ENCODE measurements at places on chromosomes 3 and 15.

DNA sequence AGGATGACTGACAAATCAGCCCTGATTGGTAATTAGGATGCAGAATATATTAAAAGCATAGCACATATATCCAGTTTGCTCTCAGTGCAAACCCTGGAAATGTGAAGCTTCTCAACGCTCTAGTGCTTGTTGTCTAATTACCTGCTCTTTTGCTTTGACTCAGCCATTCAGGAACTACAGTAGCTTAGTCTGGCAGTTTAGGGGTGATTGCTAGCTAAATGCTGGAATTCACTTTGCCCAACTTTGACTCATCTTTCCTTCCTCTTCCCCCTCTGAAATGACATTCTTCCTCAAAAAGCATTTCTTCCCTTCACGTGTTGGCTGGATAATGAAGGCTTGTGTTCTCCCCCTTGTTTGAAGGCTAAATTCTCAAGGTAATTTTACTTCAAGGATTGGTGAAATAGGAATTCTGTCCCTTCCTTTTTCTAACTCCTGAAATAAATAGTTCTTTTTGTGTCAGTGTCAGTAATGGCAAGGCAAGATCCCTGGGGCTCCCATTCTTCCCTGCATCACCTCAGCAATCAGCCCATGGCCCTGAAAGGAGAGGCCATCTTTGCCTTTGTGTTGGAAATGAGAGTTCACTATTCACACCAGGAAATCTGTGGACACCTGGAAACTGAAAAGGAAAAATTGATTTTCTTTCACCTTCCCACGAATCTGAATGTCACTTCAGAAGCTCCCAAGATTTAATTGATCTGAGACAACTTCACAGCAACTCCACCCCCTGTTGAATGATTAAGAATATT, 103.6 kb downstream of the ECT2 start:
- DNase-seq, result no peak

DNA sequence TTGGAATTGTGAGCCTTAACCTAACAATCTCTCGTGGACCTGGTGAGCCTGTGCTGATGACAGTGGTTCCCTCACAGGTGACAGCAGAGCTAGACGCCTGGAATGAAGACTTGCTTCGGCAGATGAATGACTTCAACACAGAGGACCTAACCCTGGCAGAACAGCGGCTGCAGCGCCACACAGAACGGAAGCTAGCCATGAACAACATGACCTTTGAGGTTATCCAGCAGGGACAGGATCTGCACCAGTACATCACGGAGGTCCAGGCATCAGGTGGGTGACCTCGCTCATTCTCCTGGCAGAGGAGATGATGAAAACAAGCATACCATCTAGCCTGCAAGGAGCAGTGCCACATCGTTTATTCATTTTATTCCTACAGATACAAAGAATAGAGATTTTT, 316.9 kb upstream of the UMPS start:
- no peak for DNase-seq

- DNase-seq, result no peak
Measured at GRCh38 chr15:77831986-77832385, 199.3 kb upstream of the LINGO1 start.

GRCh38 chr3:23667536-23668429, 138.0 kb upstream of the UBE2E1 start:
- DNase-seq, result peak; percentile 40

DNA sequence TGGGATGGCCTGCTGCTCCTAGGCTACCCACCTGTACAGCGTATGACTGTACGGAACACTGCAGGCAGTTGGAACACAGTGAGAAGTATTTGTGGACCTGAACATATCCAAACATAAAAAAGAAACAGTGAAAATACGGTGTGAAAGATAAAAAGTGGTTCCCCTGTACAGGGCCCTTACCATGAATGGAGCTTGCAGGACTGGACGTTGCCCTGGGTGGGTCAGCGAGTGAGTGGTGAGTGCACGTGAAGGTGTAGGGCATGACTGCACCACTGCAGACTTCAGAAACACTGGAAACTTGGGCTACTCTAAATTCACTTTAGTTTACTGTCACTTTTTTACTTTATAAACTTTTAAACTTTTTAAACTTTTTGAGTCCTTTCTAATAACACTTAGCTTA, 71.2 kb upstream of the SLC6A6 start:
- DNase-seq, result no peak

DNA sequence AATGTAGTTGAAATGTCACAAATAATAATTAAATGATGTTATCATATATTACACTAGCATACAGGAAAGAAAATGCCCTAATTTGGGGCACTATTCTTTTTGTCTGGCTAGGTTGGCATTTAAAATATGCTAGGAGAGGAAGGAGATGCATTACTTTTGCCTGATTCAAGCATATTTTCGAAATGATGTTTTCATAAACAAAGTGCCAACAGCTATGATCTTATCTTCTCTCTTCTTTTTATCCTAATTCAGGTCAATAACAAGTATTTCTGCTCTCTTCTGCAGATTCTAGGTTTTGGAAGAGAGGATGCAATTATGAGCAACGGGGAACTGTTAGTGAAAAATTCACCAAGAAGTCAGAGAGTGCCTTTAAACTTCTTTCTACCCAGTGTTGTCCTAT, 55.8 kb upstream of the NR2F2 start:
- peak; percentile 49 for DNase-seq

DNA sequence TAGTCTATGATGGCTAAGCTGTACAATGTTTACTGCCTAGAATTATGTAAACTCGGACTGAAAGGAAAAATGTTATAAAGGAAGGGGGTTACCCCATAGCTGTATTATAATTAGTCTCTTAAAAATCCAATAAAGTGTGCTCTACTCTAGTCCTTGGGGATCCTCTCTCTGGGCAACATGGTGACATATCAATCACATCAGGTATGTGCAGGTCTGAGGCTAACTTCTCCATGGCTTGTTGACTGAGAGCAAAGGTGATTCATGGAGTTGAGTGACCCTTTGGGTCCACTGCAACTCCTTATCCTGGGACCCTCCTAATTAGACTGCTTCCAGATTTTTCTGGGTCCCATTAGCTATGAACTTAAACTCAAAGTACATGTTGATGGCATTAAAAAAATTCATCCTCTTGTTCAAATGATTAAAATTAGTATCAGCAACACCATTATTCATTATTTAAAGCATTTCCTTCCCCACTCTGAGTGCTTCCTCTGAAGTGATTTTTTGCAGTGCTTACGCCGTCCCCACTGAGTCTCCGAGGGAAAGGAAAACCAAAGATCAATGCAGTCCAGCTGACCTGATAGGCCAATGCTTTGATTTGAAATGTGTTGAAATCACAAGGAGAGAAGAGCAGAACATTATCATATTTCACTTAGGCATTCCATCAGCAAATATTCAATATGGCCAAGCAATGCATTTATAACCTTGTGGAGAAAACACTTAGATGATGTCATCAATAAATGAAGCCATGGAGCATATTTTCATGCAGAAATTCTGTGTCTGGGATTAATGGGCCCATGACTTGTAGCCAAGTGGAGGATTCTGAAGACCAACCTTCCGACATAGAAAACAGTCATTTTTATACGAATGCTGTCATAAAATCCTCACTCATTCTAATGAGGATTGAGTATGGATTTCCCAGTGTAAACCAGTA, 161.7 kb upstream of the CRBN start:
- DNase-seq, result no peak

GRCh38 chr3:46321461-46322104, 32.3 kb upstream of the CCR2 start:
- no peak for DNase-seq

- DNase-seq, result no peak
Measured at GRCh38 chr3:31002730-31003129, 108.3 kb upstream of the GADL1 start.

DNA sequence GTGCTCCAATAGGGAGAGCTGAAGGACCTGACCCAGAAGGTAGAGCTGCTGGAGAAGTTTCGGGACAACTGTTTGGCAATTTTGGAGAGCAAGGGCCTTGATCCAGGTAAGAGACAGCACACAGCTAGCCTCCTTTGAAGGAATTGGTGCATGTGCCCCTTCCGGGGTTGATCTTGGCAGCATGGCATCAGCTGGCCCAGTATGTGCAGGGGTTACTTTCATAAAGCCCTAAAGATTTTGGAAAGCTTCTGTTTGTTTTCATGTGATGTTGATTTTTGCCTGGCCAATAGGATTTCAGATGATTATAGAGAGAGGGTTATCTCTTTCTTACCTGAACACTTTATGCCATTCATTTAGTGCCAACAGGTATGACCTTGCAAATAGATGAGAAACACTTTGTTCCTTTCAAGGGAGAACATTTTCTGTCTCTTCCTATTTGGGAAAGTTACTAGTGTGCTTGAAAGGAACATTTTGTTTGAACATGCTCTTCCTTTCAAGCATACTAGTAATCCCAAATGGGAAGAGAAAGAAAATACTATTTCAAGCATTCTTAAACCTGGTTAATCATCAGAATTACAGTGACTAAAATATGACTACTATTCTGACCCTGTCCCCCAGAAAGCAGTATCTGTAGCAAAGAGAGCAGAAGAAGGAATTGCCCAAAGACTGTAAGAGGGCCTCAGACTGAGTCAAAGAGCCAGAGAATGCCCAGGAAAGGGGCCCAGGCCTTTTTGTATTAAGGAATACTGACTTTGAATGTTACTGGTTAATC, 7.5 kb downstream of the KNSTRN start:
- DNase-seq, result no peak

DNA sequence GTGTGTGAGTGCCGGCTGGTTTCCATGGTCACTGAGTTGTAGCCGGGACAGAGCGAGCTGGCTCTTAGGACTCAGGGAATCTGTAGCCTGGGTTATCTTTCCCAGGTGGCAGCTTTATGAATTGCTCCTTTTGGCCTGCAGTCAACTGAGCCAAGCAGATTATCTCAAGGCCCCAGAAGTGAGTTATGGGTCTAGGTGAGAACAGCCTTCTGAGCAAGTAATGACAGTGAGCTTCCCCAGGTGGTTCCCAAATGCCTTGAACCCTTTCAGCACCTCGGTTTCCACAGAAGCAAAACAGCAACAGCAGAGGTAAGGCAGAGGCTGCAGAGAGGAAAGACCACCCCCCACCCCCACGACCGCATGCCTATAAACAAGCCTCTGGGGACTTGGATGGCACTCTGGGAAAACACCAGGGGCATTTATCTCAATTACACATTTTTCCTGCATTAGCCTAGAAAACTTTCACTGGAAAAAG, 56.7 kb upstream of the DGKG start:
- DNase-seq, result no peak

DNA sequence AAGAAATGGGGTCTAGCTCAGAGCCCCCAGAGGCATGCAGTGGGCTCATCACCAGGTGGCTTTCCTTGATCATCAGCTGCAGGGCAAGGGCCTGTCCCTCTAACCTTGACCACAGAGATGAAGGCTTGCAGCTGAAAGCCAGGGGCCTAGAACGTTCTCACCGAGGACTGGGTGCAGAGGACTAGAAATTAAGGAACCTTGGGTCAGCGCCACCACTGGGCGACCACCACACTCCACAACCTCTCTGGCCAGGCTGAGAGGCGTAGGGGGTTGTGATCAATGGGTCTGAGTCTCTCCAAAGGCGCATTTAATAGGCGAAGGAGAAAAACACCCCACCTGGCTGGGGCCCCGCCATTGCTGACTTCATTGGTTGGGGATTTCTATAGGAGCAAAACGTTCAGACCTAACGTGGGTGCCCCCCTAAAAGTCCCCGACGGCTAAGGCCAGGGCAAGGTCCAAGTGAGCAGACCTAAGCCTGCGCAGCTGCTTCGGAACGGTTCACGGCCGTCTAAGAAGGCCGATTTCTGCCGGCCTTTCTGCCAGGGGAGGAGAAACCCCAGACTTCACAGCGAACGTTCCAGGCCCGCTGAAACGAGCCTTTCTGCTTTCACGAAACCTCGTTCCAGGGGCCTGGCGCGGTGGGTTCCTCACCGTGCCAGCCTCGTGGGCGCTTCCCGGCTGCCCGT, 915 bp downstream of the BCL2L10 start:
- DNase-seq, result no peak

DNA sequence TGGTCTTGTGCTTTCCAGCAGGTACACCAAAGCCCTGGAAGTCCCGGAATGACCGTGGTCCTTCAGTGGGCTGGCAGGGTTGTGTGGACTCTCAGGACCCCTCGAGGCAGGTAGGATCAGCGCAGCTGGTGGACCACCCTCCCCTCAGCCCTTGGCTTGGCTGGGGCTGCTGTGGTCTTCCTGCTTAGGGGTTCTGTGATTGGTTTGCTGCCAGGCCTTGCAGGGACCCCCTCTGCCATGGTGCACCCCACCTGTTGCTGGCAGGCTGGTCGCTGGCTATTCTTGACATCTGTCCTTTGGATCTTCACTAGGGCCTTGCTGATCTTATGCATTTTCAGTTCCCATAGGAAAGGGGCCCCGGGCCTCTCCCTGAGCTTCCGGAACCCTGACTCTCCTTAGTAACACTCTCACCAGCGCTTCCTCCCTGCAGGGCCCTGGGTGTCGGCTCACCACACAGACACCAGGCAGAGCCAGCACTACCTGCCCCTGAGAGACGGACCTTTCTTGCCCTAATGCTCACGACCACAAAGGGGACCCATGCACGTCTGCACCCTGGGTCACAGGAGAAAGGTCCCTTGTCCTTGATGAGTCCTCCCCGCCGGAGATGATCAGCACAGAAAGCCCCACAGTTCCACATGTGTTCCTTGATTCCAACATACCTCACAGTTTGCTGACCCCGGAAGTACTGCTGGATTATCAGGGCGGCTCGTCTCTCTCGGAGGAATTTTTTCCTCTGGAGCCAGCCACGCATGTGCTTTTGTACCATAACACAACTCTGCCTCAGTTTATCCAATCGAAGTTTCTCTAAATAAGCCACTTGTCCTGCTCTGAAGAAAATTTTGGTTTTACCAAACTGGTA, 51.7 kb downstream of the MYO5C start:
- no peak for DNase-seq

DNA sequence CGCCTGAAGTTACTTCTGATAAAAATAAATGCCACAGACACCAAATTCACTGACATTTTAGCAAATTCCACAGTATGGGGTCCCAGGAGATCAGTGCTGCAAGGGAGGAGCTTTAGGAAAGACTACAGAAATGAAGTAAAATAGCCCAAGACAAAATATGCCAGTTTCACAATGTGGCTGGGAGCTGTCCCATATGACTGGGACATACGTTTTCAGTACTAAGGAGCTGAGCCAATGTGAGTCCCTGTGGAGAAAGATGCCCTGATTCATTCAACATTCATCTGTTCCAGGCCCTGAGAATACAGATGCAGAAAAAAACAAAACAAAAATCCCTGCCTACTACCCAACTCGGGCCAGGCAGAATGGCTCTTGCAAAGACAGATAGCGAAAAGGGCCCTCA, 63.4 kb upstream of the FAM174B start:
- no peak for DNase-seq

DNA sequence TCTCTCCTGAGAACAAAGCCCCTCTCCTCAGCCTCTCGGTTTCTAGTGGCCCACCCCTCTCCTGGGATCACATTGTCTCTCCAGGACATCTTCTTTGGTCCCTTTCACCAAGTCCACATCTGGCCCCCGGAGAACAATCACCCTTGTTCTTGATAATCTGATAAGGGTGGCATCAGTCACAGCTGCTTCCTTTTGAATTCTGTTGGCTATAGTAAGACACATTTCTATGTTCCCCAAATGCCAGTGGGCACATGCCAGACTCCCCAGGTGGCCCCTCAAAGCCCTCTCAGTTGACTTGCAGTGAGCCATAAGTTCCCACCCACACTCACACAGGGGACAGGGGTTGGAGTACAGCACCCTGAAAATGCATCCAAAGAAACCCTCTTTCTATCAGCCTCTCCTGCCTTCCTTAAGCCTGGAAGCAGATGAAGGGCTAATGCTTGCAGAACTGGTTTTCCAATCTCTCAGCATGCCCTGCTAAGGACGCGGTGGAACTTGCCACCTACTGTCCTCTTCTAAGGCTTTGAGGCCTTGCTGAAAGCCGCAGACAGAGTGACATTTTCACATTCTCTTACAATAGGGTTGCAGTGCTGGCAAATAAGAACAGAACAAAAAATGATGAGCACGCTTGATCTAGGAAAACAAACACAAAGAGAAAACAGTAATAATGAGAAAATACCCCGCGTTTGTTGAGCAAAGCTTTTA, 101.3 kb upstream of the SLCO3A1 start:
- DNase-seq, result no peak
